ENCODE measurements at places on chromosomes 1 and 21.

- no peak overlapping the region for H3K4me3 ChIP-seq
- H3K27ac ChIP-seq = no peak overlapping the region
- H3K36me3 ChIP-seq = no peaks in the 10 kb centered on the region
- H3K27me3 ChIP-seq = no peaks in the 10 kb centered on the region
- no peak for DNase-seq
These were observed 9.2 kb upstream of the ENAH start for GRCh38 chr1:225662155-225662554.

GRCh38 chr1:40423264-40423642 lies 27.0 kb upstream of the ZFP69B start:
- H3K4me1 ChIP-seq = peaks cover 11% of the 10 kb centered on the region
- no peak overlapping the region for H3K4me3 ChIP-seq
- H3K36me3 ChIP-seq = peaks cover 87% of the 10 kb centered on the region
- no peaks in the 10 kb centered on the region for H3K27me3 ChIP-seq

DNA sequence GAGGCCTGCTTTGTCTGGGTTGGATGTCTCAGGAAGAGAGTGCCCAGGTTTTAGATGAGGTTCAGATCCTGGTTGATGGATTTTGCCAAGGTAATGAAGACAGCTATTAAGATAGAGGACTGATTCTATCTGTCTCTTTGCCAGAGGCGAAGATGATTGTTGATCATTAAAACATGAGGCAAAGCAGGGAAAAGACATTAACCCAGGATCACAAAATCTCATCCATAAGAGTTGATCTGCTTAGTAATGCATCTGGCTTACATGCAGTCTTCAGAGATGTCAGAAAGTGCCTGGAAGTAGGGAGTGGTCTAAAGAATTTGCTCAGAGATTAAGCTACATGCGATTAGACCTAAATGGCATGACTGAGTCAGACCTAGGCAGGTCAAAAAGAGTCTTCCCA lies 229.6 kb upstream of the PLD5 start:
- DNase-seq = no peak
- H3K4me1 ChIP-seq = no peaks in the 10 kb centered on the region
- no peak overlapping the region for H3K27ac ChIP-seq
- no peak overlapping the region for H3K4me3 ChIP-seq
- no peaks in the 10 kb centered on the region for H3K36me3 ChIP-seq

DNA sequence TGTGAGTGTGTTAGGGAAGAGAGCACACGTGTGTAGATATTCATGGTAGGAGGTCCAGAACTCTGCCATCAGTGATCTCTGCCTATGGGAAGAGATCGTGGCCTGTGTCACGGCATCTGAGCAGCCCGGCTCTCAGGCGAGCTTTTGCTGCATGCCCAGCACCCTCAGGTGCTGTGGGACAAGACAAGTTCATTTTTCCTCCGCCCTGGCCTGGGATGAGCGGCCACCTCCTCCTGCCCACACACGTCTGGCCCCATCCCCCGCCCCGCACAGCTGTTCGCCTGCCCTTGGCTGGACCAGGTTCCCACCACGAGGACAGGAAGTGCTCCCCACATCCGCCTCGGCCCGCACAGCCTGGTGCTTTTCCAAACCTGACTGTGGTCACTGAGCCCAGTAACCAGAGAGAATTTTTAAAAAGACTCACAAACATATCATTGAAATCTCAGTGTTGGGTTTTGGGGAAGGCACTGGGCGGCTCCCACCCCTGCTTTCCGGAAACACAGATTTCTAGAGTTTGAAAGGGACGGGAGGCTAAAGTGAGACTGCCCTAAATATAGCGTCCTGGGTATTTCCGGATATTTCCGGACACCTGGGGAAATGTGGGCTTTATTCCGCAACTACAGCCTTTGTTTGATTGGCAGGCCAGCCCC lies 18.0 kb downstream of the BMP8A start:
- DNase-seq = peak; percentile 35
- no peak overlapping the region for H3K4me3 ChIP-seq
- peaks cover 19% of the 10 kb centered on the region for H3K4me1 ChIP-seq
- H3K27me3 ChIP-seq = peaks cover 17% of the 10 kb centered on the region
- peak overlapping the region; percentile 19 for H3K27ac ChIP-seq
- no peaks in the 10 kb centered on the region for H3K36me3 ChIP-seq

GRCh38 chr1:177249231-177249630 lies 78.5 kb downstream of the BRINP2 start:
- no peaks in the 10 kb centered on the region for H3K36me3 ChIP-seq
- H3K27ac ChIP-seq = no peak overlapping the region
- no peak for DNase-seq
- no peak overlapping the region for H3K4me3 ChIP-seq
- no peaks in the 10 kb centered on the region for H3K4me1 ChIP-seq

- H3K27me3 ChIP-seq = peaks cover 17% of the 10 kb centered on the region
- no peak overlapping the region for H3K4me3 ChIP-seq
- DNase-seq = no peak
- H3K4me1 ChIP-seq = no peaks in the 10 kb centered on the region
- no peak overlapping the region for H3K27ac ChIP-seq
These were observed 36.2 kb upstream of the PKN2 start for GRCh38 chr1:88647749-88648415.

DNA sequence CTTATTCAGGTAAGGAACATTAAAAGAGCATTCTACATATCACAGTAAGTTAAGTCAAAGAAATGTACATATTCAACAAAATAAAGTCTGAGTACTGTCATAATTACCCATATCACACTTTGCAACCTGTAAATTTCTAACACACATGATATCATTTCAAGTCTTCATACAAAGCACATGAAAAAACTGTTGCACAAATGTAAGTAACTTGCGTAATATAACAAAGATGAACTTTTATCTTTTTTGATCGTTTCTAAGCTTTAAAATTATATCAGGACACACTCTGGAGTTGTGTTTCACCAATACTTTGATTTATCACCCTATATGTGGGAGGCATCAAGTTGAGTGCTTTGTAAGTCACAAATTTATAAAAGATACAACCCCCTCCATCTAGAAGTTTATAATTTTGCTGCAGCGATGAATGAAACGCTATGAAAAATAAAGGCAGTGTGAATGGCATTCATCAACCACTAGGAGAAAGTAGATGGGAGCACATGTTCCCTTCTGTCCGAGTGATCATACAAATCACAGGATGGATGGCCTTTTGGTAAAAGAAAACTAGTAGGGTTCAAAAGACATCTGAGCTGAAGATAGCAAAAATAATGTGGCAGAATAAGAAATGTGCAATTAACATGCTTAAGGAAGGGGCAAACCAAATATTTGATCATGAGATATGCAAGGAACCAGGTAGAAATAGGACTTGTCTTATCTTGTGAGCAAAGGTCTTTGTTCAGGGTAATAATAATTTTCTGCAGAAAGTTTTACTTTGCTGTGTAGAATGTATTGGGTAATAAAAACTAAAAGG lies 27.5 kb downstream of the NRIP1 start:
- H3K27ac ChIP-seq = no peak overlapping the region
- no peak for DNase-seq
- peaks cover 4% of the 10 kb centered on the region for H3K36me3 ChIP-seq
- no peaks in the 10 kb centered on the region for H3K27me3 ChIP-seq

GRCh38 chr1:75174031-75174760 lies 40.0 kb downstream of the LHX8 start:
- DNase-seq = no peak
- no peaks in the 10 kb centered on the region for H3K36me3 ChIP-seq
- no peaks in the 10 kb centered on the region for H3K4me1 ChIP-seq

DNA sequence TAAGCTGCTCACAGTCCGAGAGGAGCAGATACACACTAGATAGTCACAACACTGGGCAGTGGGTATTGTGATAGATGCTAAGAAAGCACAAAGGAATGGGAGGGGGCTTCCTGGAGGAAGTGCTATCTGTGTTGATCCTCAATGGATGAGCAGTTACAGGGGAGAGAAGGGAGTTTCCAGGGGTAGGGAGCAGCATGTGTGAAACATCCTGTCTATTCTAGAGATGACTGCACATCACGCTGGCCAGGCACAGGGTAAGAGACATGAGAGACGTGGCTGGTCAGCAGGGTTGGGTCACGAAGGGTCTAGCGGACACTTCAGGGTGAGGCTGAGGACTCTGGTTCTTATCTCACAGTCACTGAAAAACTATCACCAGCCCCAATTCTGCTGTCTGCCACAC lies 235.2 kb downstream of the TRABD2B start:
- H3K27me3 ChIP-seq = peaks cover 6% of the 10 kb centered on the region
- H3K4me3 ChIP-seq = no peak overlapping the region
- no peak for DNase-seq
- H3K27ac ChIP-seq = no peak overlapping the region
- no peaks in the 10 kb centered on the region for H3K4me1 ChIP-seq

- H3K36me3 ChIP-seq = peaks cover 9% of the 10 kb centered on the region
- no peak for DNase-seq
- H3K4me1 ChIP-seq = peaks cover 17% of the 10 kb centered on the region
- H3K4me3 ChIP-seq = no peak overlapping the region
These were observed 18.0 kb downstream of the RNF223 start for GRCh38 chr1:1055841-1056736.

DNA sequence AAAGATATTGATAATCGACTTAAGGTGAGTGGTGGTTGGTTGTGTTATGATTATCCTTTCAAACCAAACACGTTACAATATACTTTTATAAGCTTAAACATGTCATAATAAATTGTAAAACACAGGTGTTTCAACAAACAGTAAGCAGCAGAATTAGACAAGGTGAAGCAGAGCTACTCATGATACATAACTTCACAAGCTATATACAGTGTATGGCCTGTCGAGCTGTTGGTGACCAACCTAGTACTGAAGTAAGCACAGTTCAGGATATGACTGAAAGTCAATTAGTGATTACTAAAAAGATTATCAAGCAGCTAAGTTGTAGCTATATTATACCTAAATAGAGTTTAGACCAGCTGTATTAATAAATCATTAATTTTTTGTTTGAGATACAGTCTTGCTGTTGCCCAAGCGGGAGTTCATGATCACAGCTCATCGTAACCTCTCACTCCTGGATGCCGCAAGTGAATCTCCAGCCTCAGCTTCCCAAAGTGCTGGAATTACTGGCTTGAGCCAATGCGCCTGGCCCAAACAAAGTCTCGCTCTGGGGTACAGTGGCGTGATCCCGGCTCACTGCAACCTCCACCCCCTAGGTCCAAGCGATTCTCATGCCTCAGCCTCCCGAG lies 148.1 kb downstream of the EIF4G3 start:
- no peak overlapping the region for H3K27ac ChIP-seq
- peaks cover 7% of the 10 kb centered on the region for H3K4me1 ChIP-seq
- peaks cover 18% of the 10 kb centered on the region for H3K36me3 ChIP-seq
- no peaks in the 10 kb centered on the region for H3K27me3 ChIP-seq
- no peak overlapping the region for H3K4me3 ChIP-seq

- H3K4me3 ChIP-seq = no peak overlapping the region
- no peaks in the 10 kb centered on the region for H3K4me1 ChIP-seq
- H3K27ac ChIP-seq = no peak overlapping the region
- peaks cover 3% of the 10 kb centered on the region for H3K27me3 ChIP-seq
These were observed 7.2 kb upstream of the UBE2U start for GRCh38 chr1:64196074-64196870.

DNA sequence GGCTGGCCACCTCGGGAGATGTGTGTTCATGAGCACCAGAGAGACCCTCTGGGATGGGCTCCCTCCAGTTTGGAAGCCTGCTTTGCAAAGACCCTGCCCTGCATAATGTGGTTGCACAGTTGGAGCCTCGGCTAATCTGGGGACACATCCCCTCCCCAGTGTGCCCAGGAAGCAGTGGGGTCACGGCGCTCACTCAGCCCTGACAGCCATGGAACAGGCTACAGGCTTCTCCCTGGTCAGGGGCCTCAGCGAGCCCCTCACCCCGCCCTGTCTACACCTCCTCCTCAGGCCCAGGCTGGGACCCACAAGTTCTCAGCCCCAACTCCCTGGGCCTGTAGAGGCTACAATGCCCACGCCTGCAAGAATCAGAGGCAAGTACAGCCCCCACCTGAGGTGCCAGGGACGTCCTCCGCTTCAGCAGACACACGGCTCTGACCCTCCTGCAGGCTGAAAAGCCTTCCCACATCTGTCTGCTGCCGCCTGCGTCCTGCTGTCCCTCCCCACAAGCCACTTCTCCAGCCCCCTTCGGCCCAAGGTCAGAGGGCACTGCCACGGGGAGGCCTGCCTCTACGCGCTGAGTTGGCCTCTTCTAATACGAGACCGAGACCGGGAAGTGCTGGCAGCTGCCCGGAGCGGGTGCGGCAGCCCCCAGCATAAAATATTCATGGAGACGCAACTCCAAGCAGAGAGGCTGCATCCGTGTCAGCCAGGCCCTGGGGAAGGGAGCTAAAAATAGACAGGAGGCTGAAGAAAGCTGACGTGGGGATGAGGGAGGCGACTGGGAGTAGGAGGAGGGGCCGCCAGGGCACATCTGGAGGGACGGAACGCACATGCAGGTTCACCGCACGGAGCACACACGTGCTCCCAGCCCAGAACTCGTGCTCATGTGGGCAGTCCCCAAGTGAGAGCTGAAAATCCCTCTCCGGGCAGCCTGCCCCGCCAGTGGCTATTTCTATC lies 15.2 kb upstream of the GPR153 start:
- no peaks in the 10 kb centered on the region for H3K36me3 ChIP-seq
- H3K27ac ChIP-seq = no peak overlapping the region
- DNase-seq = no peak

GRCh38 chr1:88286716-88287115 lies 397.4 kb upstream of the PKN2 start:
- no peaks in the 10 kb centered on the region for H3K4me1 ChIP-seq
- H3K27ac ChIP-seq = no peak overlapping the region
- no peak overlapping the region for H3K4me3 ChIP-seq
- no peak for DNase-seq

GRCh38 chr1:64877151-64877550 lies 89.2 kb downstream of the JAK1 start:
- no peak overlapping the region for H3K4me3 ChIP-seq
- peak overlapping the region; percentile 74 for H3K27ac ChIP-seq
- DNase-seq = no peak
- H3K36me3 ChIP-seq = peaks cover 71% of the 10 kb centered on the region

DNA sequence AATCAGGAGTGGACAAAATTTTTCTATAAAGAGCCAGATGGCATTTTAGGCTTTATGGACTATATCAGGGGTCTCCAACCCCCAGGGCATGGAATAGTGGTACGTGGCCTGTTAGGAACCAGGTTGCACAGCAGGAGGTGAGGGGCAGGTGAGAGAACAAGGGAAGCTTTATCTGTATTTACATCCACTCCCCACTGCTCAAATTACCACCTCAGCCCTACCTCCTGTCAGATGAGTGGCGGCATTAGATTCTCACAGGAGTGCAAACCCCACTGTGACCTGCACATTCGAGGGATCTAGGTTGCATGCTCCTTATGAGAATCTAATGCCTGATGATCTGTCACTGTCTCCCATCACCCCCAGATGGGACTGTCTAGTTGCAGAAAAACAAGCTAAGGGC lies 13.9 kb downstream of the PHTF1 start:
- H3K27me3 ChIP-seq = no peaks in the 10 kb centered on the region
- peaks cover 28% of the 10 kb centered on the region for H3K4me1 ChIP-seq
- H3K36me3 ChIP-seq = peaks cover 44% of the 10 kb centered on the region
- no peak overlapping the region for H3K4me3 ChIP-seq
- no peak for DNase-seq

All from activated CD4-positive, alpha-beta memory T cell treated with anti-CD3 and anti-CD28 coated beads, Interleukin-2, amount 10 ng/mL, durations not matched to agents 7 days and 5 days (primary cell).